ENCODE measurements at places on chromosomes 16 and 17.

- peak; percentile 55 for DNase-seq
Measured at GRCh38 chr16:29700253-29700987, 21.4 kb downstream of the QPRT start.

GRCh38 chr16:85363881-85364280 lies 249.2 kb upstream of the GSE1 start:
- no peak for DNase-seq

GRCh38 chr16:23403547-23403946 lies 49.4 kb downstream of the COG7 start:
- no peak for DNase-seq

DNA sequence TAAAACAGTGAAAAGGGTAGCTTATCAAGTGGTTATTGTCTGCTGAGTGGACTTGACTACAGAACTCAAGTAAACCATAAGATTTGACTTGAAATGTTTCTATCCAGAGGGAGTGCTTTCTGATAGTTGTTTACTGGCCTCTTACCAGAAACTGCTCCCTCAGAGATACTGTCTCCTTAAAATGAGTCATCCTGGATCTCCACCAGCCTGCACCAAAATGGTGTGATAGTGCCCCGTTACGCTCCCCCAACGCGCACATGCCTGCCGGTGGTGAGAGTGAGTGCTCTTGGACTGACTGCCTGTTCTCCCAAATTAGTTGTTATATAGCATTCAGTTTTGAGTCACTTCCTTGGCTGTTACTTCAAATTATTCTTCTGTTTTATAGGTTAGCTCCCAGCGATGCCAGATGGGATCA lies 22.9 kb downstream of the PRCD start:
- no peak for DNase-seq

Data from right renal pelvis (tissue), 4 donors.